ENCODE measurements at places on chromosomes 13 and 19.
A peak's percentile ranks its signal among the peaks of the same experiment; 100 is the strongest.

GRCh38 chr13:100128373-100128772 lies 39.5 kb downstream of the PCCA start:
- DNase-seq = no peak

GRCh38 chr13:40801255-40802217 lies 12.1 kb downstream of the SLC25A15 start:
- DNase-seq = no peak

- DNase-seq = no peak
Measured at GRCh38 chr19:7605490-7606222, 10.0 kb downstream of the CAMSAP3 start.

- no peak for DNase-seq
Measured at GRCh38 chr13:19860884-19861655, 2.4 kb downstream of the ZMYM5 start.

- DNase-seq = no peak
Measured at GRCh38 chr19:57712222-57712621, 3.2 kb upstream of the ZNF154 start.

DNA sequence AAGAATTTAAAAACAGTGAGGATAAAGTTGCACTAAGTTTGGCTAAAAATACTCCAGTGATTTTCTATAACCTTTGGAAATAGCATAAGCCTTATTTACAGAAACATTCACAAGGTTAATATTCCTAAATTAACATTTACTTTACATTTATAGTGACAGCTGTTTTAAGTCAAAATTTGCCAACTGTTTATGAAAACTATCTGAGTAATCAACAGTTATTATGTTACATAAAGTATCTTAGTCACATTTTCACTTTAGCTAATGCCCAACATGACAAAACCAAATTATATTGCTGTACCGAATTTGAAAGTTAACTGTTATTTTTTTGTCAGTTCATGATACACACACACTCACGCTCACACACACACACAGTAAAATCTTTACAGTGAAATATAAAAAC lies 1.2 kb downstream of the TNFRSF19 start:
- no peak for DNase-seq

DNA sequence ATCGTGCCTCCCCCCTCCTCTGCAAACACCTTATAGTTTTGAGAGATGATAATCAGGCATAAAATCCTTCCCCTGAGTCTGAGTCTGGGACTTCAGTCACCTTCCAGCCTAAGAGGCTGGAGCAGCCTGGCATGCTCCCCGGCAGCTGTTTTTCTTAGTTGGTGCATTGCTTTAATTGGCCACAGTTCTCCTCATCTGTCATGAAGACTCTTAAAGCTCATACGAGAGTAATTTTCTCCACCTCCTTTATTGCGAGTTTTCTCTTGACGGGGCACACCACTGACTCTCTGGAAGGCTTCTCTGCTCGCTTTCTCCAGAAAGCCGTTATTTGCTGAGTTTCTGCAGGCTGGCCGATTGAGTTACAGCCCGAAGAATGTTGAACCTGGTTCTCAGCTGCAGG lies 310.5 kb downstream of the ATP8A2 start:
- no peak for DNase-seq

- peak; percentile 44 for DNase-seq
Measured at GRCh38 chr19:44401139-44402115, at the start of gene ZNF285. TSS of gene ZNF285 (minus strand) at chr19:44401608. CDS start at chr19:44397213, 4,395 bp downstream.

DNA sequence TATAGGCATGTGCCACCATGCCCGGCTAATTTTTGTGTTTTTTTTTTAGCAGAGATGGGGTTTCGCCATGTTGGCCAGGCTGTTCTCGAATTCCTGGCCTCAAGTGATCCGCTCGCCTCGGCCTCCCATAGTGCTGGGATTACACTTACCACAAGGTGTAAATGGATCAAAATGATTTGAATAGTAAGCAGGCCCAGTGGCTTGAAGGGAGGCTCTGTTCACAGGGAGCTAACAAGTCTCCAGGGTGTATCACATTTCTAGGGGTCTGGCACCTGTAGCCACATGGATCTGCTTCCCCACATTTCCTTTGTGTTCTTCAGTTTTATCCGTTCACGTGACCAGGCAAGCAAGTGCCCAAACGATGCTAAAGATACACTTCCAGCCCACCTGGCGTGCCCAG lies 13.5 kb upstream of the CNFN start:
- no peak for DNase-seq

GRCh38 chr13:76656056-76656455 lies 230.1 kb downstream of the KCTD12 start:
- no peak for DNase-seq

DNA sequence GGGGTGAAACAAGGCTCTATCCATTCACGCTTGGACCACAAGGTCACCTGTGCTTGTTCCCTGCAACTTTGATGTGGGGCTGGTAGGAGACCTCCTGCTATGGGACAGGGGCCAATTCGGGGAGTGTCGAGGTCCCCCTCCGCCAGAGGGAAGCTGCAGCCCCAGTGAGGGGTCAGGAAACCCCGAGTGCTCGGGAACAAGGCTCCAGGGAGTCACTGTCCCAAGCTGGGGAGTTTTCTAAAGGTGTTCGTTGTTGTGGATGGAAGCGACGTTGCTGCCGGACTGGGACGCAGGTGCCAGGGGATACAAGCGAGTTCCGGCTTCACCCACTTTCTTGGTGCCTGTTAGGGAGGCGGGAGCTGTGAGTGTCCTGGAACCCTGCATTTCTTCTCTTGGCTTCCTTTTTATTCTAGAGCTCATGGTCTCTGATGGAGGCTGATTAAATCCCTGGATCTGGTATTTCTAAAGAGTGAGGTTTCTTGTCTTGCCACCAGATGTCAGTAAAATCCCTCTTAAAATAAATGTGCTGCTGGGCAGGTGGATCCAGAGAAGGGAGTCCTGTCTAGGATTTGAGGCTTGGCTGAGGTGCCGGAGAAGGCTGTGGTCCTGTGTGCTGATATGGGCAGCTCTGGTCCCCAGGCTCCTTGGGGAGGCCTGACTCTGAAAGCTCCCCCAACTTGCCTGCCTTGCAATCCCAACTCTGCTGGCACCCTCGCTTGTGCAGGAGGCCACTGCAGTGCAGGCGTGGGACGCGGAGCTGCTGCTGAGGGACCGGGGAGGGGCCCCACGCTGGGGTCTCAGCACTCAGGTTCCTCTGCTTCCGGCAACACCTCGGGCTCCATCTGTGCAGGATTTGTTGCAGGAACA lies 153.9 kb downstream of the TEX29 start:
- no peak for DNase-seq

DNA sequence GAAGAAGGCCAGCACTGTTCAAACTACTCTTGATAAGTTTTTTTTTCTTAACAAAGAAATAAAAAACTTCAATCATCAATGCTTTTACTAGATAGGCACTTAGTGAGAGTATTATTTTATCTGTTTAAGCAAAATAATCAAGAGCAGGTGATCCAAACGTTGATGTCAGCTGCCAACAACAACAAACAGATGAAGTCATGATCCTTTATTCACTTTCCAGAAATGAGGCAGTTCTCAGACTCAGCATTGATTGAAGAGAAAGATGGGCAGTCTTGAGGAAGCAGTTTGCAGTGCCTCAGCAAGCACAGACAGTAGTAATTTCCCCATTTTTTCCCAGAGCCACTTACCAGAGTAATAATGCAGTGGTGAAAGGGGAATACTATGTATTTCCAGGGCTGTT lies 38.4 kb upstream of the CSNK1A1L start:
- no peak for DNase-seq

DNA sequence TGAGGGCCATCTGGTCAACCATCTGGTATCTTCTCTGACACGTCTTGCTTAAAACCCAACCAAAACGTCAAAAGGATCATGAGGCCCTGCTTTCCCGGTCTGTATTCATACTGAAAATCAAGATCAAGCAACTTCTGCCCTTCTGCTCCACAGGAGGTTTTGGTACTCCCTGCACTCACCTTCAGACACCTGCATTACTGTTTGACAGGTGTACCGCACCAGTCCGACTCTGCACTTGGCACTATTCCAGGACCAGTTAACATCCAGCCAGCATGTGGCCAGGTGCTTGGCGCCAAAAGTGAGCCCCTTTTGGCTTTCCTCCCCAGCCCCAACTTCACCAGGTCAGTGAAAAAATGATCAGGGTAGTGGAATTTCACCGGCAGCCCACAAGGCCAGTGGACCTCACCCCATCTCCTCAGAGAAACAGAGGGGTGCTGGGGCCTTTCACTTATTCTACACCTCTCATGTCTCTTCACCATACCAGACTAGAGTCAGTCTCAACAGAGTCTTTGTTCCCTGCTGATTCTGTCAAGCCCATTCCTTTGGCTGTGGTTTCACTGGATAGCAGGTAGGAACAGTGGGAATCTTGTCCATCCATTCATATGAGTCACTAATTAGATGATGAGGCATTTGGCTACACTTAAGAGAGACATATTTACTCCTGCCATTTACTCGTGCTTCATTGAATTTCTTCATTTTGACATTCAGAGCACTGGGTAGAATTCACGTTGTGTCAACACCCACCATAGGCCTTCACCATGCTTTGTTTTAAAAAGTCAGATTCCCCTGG lies 85.3 kb downstream of the ZNF726 start:
- no peak for DNase-seq

- DNase-seq = no peak
Measured at GRCh38 chr13:36891752-36892151, 28.3 kb downstream of the SMAD9 start.

DNA sequence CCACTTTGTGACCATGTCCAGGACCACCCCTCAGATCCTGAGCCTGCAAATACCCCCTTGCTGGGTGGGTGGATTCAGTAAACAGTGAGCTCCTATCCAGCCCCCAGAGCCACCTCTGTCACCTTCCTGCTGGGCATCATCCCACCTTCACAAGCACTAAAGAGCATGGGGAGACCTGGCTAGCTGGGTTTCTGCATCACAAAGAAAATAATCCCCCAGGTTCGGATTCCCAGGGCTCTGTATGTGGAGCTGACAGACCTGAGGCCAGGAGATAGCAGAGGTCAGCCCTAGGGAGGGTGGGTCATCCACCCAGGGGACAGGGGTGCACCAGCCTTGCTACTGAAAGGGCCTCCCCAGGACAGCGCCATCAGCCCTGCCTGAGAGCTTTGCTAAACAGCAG lies 7.7 kb upstream of the CEACAM7 start:
- DNase-seq = no peak

- no peak for DNase-seq
Measured at GRCh38 chr13:90321281-90321931, 1026.1 kb upstream of the MIR17HG start.

- no peak for DNase-seq
Measured at GRCh38 chr13:33471204-33471603, 185.6 kb upstream of the STARD13 start.

GRCh38 chr13:113754242-113754641 lies 4.8 kb upstream of the TMEM255B start:
- no peak for DNase-seq

DNA sequence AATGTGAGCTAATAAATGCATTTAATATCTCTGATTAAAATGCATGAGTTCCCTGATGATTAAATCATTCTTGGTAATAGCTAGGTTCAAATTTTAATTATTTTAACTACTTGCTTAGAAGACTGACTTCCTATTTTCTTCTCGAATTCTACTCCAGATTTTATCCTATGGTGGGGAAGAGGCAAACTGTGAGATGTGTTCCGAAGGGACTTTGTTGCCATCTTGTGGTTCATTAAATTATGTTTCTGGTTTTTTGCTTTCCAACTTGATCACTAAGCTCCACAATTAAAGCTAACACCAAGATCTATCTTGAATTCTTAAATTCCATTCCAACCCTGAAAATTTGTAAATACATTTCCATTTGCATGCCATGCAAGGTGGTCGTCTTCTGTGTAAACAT lies 538.4 kb upstream of the PCDH20 start:
- DNase-seq = no peak

- DNase-seq = no peak
Measured at GRCh38 chr13:93226065-93226622, 463 bp upstream of the GPC6 start.

DNA sequence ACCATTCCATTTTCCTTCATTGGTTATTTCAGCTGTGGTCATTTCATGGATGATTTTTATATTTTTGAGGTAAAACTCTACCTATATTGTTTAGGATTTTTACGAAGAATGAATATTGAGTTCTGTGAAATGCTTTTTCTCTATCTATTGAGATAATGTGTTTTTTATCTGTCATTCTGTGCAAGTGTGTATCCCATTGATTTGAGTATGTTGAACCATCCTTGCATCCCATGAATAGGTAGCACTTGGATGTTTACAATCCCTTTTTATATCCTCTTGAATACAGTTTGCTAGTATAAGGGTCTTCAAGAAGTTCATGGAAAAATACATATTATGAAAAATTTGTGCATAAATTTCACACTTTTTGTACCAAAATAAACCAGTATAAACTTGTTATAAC lies 9.8 kb upstream of the ZNF525 start:
- DNase-seq = no peak

DNA sequence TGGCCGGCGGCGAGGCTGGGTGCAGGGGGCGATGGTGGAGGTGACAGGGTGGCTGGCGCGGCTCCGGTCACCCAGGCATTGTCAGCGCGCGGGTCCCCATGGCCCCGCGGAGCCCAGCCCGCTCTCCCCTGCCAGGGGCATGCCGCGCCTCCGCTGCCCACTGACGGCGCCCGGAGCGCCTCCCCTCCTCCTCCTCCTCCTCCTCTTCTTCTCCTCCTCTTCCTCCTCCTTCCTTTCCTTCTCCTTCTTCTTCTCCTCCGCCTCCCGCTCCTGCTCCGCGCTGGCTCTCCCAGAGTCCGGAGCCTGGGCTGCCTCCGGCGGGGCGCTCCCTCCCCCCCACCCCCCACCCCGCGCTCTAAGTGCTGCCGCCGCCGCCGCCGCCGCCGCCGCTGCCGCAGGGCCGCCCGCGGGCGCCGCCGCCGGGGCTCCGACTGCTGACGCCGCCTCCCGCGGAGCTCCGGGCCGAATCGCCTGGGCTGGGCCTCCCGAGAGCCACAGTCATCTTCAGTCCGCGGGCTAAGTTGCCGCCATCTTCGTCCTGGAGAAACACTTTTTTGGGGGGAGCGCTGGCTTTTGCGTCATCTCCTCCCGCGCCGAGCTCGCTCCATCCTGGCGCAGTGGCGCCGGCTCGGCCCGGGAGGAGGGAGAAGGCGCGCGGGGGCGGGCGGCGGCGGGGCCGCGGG lies 348.3 kb downstream of the LIG4 start:
- DNase-seq = no peak

GRCh38 chr19:3879656-3880055 lies 829 bp upstream of the ATCAY start:
- no peak for DNase-seq

DNA sequence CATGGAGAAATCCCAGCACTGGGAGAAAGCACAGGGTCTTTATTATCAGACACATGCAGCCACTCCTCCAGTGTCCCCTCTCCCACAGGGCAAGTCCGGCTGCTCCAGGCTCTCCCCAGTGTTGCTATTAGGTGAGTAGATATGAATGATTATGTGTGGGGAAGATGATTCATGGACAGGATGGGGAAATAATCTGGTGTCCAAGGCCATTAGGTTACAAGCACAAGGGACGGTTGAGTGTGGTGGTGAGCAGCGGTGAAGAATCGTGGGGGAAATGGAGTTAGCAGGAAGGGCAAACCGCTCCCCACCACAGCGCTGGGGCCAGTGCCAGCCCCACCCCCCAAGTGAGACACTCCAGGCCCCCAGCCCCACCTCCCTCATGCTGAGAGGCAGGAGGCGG lies 19.0 kb downstream of the CD177 start:
- DNase-seq = no peak

- no peak for DNase-seq
Measured at GRCh38 chr19:51493776-51494175, 7.8 kb downstream of the SIGLEC12 start.
